ENCODE measurements at places on chromosomes 3 and 15. TPM values are rescaled to one million over a fixed set of nuclear protein-coding genes. Genes with fewer than 3 reads are reported as not detected.

The CILP gene
- total RNA-seq = 0.22 TPM

The SQOR gene
- total RNA-seq = 0.22 TPM

The LRRN1 gene
- 57.9 TPM for total RNA-seq

The LRTM1 gene
- not detected for total RNA-seq

- no peak for DNase-seq
These were observed 38.9 kb upstream of the IREB2 start for GRCh38 chr15:78399091-78399490.

- DNase-seq = no peak
These were observed 1.8 kb downstream of the MAP1A start for GRCh38 chr15:43519196-43519595.

GRCh38 chr3:151210676-151211381 is 7.8 kb upstream of the GPR171 start:
- DNase-seq = peak; percentile 15
